Coronary artery (tissue), 2 donors: ENCODE measurements at places on chromosomes 7 and 10.

GRCh38 chr10:7667262-7668141, 736 bp upstream of the ITIH5 start:
- no peak for DNase-seq

DNA sequence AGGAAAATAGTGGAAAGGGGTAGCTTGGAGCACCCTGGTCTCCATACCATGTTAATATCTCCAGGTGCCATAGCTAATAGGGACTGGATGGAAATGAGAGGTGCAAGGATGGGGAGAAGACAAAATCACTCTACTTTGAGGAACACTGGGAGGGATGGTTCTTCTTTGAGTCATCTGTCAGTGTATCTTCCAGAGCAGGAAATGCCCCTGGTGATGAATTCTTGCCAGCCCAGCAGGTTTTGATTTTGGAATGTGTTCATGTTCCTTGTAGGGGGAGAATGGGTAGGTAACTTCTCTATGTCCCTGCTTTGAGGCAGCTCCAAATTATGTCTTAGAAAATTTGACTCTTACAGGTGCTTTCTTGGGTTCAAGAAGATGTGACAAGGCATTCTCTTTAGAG, 177.0 kb upstream of the GLI3 start:
- no peak for DNase-seq

DNA sequence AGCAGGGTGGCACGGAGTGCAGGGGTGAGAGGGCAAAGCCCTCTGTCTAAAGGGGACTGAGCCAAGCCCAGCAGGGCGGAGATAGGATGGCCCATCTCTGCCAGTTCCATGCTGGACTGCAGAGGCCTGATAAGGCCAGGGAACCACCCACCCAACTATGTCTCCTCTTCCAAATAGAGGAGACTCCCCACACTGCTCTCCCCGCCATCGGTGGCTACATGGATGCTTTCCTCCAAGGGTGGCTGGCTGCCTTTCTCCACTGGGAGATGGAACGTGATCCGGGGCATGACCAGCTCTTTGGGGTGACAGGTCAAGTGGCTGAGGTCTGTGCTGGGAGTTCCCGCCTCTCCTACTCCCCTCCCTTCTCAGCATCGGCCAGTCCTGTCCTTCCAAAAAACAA, 58.1 kb upstream of the MXI1 start:
- no peak for DNase-seq

- DNase-seq: no peak
Measured at GRCh38 chr10:131930150-131930549, 29.3 kb downstream of the PPP2R2D start.

- DNase-seq: no peak
Measured at GRCh38 chr7:48067475-48067874, 21.6 kb upstream of the UPP1 start.

GRCh38 chr7:22827563-22827962, 4.9 kb upstream of the TOMM7 start:
- no peak for DNase-seq

DNA sequence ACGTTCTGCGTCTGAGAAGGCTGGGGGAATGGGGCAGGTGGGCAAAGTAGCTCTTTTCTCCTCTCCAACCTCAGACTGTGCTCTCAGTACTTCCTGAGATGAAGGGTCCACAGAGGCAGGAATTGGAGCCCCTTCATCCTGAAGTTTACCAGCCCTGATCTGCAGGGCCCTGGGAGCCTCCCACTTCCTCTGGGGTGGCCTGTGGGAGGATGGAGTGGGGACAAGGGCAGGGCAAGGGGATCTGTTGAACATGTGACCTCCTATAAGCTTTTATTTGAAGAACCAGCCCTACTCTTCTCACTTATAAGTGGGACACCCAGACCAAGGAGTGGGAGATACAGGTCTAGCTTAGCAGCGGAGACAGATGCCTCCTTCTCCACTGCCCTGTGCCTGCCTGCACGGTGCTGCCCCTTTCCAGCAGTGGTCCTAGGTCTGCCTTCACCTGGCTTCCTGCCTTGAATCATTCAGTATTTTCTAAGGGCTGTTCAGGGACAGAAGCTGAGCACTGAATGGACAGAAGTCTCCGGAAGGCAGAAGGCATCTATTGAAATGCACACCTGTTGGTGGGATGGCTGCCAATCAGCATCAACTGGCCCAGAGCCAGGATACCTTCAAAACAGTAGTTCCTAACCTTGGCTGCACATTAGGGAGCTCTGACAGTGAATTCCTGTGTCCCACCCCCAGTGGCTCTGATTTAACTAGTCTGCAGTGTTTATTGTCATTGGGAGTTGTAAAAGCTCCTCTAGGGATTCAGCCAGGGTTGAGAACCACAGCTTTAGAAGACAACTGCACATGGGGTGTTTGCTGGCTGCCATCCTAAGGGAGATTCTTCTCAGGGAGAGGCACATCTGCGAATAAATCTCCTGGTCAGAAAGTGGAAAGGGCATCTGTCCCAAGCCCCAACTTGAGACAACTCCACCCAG, 2.7 kb upstream of the ARHGAP22 start:
- DNase-seq: peak; percentile 43

GRCh38 chr10:28947171-28947570, 269.9 kb downstream of the BAMBI start:
- no peak for DNase-seq

DNA sequence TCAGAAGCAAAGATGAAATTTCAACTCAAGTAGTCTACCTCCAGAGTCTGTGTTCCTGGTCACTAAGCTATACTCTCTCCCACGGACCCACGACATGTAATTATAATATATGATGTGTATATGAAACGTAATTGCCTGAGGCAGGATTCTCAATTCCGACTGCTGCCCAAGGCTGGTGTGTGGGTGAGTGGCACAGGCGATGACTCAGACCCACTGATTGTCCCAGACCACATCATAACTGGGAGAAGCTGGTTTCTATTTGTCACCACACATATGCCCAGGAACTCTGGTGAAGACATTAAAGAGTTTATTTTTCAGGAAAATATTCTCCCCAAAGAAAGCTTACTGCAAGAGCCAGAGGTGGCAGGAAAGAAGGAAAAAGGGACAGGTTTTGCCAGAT, 219.3 kb downstream of the JAZF1 start:
- no peak for DNase-seq

GRCh38 chr7:41977151-41977651, 259.8 kb downstream of the GLI3 start:
- no peak for DNase-seq

GRCh38 chr10:105183536-105183935, 542.4 kb downstream of the SORCS3 start:
- no peak for DNase-seq

DNA sequence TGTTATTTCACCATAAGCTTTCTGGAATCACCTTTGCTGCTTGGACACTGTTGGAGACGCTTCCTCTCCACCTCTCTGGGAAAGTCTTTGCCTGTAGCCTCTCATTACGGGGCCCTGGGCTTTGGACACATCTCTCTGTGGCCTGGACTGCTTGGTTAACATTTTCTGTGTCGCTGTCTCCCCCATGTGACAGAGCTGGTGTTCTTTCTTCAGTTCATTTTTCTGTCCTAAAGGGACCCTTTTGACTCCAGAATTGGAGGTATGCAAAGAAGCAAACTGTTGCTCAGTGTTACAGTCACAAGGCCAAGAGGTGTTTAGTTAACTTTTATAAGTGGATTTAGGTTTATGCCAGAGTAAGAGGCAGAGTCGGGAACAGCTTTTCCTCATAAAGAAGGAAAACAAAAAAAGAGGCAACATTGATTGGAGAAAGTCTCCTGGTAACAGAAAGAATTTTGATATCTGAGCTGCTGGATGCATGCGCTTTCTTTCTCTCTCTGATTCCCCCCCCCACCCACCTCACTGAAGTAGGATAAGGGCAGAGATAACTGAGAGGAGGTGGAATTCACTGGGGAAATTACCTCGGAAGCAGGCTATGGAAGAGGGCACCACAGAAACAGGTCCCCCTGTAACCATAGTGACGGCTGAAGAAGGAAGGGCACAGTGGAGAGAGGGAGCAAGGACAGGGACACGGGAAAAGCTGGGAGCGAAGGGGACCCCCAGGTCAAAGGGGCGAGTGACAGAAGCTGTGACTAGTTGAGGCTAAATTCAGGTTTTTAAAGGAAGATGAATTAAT, 57.8 kb downstream of the LGI1 start:
- DNase-seq: no peak

- DNase-seq: no peak
Measured at GRCh38 chr10:42783181-42783549, 570 bp downstream of the BMS1 start.

- DNase-seq: no peak
Measured at GRCh38 chr7:29518616-29519015, 45.0 kb upstream of the PRR15 start.

DNA sequence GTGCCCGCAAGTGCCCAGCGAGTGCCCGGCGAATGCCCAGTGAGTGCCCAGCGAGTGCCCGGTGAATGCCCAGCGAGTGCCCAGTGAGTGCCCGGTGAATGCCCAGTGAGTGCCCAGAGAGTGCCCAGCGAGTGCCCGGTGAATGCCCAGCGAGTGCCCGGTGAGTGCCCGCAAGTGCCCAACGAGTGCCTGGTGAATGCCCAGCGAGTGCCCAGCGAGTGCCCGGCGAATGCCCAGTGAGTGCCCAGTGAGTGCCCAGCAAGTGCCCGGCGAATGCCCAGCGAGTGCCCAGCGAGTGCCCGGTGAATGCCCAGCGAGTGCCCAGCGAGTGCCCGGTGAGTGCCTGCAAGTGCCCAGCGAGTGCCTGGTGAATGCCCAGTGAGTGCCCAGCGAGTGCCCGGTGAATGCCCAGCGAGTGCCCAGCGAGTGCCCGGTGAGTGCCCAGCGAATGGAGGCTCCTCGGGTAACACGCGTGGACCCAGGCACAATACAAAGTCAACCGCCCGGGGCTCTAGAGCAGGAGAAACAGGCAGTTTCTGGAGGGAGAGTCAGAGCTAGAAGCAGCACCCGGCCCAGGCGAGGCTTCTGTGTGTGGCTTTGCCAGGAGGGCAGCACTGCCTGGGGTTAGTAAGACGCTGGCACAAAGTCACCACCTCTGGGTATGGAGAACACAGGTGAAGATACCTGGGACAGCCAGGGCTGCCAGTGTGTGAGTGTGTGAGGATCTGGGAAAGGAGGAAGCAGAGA, 38.2 kb upstream of the CFAP46 start:
- DNase-seq: no peak

DNA sequence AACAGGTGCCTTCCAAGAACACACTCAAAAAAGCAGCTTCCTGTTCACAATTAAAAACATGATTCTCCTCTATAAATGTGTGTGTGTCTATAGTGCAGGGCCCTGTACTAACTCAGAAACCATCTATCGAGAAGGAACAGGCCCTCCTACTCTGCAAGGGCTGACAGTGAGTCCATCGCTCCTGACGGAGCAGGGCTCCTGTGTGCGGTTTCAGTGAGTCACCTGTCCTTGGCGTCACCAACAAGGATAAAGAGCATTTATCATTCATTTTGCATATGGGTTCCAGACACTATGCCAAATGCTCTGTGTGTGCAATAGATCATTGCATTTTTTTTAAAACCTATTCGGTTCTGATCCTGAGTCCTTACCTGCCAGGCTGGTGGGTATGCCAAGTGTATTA, 63.7 kb downstream of the TACC2 start:
- no peak for DNase-seq

DNA sequence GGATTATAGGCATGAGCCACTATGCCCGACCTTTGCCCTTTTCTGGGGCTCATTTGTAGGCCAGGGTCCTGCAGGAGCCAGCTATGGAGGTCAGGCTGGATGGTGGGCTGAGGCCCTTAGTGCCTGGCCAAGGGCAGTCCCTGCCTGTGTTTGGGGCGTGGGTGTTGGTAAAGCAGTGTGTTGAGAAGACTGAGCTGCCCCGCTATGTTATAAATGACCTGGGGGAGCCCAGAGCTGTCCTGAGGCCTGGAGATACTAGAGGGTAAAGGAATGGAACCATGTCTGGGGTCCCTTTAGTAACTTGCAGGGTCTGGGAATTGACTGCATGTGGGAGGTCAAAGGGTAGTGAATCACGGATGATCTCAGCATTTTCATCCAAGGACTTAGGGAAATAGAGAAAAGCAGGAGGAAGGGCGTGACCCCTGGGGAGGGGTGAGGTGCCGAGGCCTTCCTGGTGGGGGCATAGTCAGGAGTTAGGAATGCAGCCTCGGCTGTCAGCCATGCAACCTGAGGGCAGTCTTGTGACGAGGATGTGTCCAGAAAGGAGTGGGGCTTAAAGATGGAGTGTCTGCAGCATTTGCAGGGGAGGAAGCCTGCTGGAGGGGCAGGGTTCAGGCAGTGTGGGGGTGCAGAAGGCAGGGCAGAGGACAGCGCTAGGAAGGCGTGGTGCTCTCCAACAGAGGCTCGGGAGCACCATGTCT, 31.5 kb downstream of the TMEM248 start:
- DNase-seq: no peak

DNA sequence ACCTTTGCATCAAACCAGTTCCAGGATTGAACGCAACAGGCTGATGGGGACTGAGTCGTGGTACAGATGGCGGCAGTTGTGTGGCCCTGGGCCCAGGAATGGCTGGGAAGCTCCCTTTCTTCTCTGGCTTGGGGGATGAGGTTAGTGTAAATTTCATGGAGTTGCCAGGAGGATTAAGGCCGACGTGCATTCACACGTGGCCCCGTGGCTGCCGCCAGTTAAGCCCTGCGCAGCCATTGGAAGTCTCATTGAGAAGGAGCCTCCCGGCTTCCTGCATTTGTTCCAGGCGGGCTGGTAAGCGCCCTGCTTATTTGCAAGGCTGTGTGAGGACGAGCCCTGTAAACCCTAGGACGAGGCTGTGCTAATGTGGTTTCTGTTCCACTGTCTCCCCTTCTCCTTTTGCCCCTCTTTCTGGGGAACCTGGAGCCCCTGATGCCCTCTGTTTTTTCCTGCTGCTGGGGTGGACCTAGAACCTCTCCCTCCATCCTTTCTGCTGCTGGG, 174.7 kb upstream of the TNRC18 start:
- DNase-seq: no peak

GRCh38 chr7:12074889-12075288, 136.2 kb upstream of the TMEM106B start:
- no peak for DNase-seq

DNA sequence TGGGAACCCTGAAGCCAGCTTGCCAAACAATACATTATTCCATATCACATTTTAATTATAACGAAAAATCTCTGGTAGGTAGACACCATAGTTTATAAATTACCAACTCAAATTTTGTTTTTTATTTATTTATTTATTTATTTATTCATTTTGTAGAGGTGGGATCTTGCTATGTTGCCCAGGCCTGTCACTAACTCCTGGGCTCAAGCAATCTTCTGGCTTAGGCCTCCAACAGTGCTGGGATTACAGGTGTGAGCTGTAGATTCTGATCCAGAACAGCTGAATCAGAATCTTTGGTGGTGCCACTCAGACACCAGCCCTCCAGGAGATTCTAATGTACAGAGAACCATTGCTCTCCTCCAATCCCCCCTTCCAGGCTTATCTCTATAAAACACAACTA, 1.7 kb downstream of the PON2 start:
- no peak for DNase-seq

GRCh38 chr7:130008941-130009847, 42.0 kb downstream of the ZC3HC1 start:
- no peak for DNase-seq

DNA sequence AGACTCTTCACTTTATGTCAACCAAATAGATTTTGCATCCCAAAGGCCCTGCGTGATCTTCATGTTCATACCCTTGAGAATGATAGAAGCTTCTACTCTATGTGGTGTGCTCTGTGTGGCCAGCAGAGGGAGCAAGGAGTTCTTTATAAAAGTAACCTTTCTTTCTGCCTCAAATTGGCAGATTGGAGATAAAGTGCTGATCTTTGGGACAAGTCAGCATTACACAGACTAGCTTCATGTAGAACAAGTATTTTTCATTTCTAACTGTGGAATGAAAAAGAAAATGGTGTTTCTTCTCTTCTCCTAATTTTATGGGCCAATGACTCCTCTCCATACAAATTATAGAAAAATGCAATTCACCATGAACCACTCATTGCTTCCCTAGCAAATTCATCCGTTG, 1214.1 kb downstream of the SORCS1 start:
- DNase-seq: no peak
